Gastroesophageal sphincter (tissue), 4 donors: ENCODE measurements at places on chromosomes 3 and 15.

DNA sequence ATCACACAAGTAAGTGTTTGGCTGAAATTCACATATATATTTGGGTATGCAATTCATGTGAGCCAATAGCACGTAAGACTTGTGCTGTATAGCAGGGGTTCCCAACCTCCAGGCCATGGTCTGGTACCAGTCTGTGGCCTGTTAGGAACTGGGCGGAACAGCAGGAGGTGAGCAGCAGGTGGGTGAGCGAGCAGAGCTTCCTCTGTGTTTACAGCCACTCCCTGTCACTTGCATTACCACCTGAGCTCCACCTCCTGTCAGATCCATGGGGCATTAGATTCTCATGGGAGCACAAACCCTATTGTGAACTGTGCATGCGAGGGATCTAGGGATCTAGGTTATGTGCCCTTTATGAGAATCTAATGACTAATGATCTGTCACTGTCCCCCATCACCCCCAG lies 59.7 kb downstream of the MAP3K13 start:
- ATAC-seq: no peak

DNA sequence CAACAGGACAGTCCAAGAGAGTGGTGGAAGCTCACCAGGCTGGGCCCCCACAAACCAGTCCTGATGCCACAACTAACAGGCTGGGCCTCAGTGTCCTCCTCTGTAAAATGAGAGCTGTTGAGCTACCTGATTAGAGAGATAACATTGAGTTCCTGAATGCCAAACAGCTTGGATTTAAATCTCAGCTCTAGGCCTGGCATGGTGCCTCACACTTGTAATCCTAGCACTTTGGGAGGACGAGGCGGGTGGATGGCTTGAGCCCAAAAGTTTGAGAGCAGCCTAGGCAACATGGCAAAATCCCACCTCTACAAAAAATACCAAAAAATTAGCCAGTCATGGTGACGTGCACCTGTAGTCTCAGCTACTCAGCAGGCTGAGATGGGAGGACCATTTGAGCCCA lies 20.1 kb upstream of the TMCC1 start:
- no peak for ATAC-seq

DNA sequence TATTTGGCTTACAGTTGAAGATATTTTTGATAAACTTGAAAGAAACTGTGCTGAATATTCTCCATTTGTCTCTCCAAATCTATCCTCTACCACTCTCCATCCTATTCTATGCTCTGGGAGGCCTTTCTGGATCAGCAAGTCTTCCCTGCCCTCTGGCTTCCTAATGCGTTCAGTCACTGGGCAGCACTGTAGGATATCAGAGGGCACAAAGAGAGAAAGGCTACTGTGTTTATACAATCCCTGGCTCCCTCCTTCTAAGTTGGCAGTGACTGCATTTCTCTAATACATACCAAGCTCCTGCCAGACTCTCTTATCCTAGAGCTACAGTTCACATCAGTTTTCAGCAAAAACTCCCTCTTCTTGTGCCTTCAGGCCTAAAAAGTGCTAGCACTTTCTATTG lies 102.1 kb upstream of the FHIT start:
- no peak for ATAC-seq

- no peak for ATAC-seq
Observed at GRCh38 chr3:67335813-67336212, 318.6 kb downstream of the SUCLG2 start.

DNA sequence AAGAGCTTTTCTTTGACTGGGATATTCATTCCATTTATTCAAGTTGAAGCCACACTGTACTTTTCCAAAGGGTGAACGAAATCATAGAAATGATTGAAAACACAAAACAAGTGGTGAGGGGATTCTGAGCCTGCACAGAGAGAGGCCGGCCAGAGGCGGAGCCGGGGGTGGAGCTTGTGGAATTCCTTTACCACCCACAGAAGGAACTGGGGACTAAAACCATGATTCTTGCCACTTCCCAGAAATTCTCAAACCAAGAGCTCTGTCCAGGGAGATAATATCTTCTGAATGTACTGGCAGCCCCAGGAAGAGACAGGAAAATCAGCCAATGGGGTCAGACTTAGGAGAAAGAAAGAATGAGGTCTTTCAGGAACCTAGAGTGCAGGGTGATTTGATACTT lies 20.8 kb downstream of the FBN1 start:
- no peak for ATAC-seq

DNA sequence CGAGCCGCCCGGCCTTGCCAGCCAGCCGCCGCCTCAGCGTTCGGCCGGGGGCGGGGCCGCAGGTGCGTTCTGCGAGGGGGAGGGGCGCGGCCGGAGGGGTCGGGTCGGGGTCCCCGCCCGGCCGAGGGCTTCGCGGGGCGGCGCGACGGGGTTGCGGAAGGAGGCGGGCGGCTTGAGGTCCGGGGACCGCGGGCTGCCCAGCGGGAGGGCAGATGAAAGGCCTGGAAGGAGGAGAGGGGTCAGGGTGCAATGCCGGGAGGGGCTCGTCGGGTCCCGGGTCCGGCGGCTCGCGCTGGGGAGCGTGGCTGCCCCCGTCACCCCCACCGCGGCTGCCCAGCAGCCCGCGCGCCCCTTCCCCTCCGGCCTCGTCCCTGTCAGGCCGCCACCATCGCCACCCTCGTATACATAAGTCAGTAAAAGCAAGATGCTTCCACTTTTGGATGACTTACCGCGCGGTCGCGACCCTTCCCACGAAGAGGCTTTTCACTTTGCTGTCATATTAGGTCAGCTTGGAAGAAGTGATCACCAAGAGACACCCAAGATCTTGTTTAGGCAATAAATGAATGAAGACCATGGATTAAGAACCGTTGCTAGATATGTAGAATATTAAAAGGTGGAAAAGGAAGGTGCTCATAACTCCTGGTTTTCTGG lies 620 bp upstream of the ANP32A start:
- peak; percentile 6 for ATAC-seq

- ATAC-seq: no peak
Observed at GRCh38 chr3:100803711-100804110, 94.4 kb downstream of the TFG start.

DNA sequence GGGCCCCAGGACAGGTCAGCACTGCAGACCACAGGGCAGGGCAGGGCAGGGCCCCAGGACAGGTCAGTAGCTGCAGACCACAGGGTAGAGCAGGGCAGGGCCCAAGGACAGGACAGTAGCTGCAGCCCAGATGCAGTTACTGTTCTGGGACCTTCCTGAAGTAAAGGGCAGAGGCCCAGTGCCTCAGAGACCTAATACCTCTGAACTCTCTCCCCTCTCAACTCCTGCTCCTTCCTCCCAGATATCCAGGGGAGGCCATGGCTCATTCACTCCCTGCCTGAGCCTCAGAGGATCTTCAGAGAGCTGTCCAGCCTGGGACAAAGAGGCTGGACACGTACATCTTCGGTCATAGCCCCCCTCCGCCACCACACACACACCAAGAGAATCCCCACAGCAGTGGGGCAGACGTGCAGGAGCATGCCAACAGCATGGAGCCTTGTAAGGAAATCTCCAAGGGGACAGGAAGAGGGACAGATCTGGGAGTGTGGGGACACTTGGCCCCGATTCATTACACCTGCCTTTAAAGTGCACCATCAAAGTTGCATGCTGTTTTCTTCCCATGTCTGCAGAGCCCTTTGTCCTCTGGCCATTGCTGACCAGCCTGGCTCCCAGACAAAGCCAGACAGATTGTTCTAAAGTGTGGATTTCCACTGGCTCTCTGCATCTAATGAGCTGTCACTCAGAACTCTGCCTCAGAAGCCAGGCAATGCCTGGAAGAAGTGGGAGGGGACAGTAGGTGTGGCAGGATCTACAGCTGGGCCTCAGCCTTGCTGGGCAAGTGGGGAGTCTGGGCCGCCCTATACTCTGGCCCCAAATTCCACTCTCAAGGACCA lies 24.2 kb upstream of the BUB1B start:
- no peak for ATAC-seq

DNA sequence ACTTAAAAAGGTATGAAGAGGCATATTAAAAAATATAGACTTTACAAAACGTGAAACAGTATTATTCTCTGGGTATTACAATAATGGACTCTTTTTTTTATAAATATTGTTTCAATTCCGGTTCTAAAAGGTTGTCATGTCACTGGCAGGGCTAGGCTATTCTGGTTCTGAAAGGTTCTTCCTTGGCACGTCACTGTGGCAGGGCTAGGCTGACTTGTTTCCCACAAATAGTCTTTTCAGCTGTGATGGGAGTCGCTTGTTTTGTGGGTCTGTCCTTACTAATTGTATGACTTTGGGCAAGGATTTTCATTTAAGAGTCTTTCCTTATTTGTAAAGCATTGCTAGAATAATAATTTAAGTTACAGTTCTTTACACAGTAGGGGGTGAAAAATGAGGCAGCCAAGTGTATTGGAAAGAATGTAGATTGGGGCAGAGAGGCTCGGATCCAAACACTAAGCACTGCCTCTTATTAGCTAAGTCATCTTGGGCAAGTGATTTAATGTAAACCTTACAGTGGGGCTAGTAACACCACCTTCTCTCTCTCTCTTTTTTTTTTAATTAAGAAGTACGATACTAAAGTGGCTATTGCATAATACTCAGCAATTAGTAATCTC lies 12.4 kb upstream of the MELTF start:
- ATAC-seq: no peak

DNA sequence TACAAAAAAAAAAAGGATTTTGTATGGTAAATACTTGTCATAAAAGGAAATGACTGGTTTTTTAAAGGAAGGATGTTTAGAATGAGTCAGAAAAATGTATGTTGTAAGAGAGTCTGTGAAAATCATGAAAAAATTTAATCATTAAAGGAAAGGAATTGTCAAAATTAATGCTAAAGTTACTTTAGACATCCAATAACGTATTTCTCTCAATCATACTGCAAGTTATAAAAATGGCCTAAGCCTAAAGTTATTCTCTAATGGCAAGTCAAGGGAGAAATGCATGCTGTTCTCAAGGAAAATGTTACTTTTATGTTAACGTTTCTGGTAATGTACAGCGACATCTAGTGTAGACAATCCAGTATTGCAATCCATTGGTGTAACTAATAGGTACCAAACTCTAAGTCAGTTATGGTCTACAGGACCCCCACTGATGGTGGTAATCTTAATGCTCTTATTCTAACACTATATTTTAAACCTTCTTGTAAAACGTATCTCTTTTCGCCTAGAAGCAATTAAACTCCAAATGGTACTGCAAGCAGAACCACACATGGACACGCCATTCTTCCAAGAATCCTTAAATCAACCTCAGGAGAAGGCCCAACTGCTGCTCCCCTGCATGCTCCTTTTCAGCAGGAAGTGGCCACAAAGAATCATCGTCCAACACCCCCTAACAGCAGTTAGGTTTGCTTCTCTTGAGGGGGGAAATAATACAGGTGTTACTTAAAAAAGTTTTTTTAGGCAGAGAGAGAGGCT lies 35.2 kb downstream of the NCEH1 start:
- no peak for ATAC-seq

GRCh38 chr15:29285386-29285785 lies 15.8 kb upstream of the NSMCE3 start:
- no peak for ATAC-seq

DNA sequence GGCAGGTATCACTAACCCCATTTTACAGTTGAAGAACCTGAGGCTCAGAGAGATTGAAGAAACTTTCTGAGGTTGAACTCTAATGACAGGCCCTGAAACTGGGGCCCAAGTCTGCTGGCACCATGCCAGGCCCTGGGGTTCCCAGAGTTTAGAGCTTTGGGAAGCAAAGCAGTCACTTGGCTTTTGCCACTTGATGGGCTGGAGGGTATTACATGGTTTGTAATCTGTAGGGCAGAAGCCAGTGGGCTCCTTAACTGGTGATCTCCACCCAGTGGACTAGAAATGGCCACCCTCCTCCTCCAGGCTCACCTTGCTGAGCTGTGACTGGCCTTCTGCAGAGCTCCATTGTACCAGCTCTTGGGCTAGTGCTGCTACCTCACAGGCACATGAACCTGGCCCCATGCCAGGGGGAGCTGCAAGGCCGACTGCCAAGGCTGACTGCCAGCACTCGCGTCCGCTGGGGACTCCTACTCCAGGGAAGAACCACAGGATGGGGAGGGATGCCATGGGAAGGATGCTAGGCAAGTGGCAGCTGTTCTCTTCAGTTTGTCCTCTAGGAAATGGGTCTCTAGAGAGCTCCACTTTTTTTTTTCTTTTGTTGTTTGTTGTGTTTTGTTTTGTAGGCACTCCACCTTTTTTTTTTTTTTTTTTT lies 104.8 kb downstream of the ETFA start:
- no peak for ATAC-seq

GRCh38 chr3:64460141-64460730 lies 227.6 kb downstream of the ADAMTS9 start:
- no peak for ATAC-seq

- ATAC-seq: no peak
Observed at GRCh38 chr3:122272879-122273278, 52.2 kb upstream of the CSTA start.

DNA sequence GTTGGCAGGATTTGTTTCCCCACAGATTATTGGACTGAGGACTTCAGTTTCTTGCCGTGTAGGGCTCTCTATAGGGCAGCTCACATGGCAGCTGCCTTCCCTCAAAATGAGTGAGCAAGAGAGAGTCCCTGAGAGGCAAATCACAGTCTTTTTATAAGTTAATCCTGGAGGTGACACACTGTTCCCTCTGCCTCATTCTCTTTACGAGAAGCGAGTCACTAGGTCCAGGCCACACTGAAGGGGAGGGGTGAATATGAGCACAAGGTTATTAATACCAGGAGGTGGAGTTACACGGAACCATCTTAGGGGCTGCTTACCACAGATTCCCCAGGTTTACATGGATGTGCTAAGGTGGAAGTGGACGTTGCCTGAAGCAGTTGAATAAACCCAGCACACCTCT lies 77.0 kb downstream of the LPP start:
- peak; percentile 74 for ATAC-seq

DNA sequence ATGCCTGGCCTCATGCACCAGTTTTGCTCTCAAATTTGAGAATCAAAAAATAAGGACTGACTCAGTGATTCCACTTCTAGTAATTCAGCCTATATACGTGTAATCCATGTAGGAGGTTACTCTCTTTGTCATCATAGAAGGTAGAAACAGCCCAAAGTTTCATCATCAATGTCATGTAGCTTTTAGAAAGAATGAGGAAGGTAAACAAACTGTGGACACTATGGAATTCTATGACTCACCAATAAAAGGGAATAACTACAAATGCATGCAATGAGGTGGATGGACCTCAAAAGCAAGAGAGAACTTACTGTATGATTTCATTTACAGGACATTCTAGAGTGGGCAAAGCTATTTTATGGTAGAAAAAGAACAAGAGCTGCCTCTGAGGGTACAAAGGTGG lies 93.2 kb upstream of the LRIG1 start:
- no peak for ATAC-seq

- no peak for ATAC-seq
Observed at GRCh38 chr3:38597502-38598060, 51.9 kb downstream of the SCN5A start.

GRCh38 chr15:25783607-25784540 lies 79.3 kb downstream of the ATP10A start:
- ATAC-seq: no peak

DNA sequence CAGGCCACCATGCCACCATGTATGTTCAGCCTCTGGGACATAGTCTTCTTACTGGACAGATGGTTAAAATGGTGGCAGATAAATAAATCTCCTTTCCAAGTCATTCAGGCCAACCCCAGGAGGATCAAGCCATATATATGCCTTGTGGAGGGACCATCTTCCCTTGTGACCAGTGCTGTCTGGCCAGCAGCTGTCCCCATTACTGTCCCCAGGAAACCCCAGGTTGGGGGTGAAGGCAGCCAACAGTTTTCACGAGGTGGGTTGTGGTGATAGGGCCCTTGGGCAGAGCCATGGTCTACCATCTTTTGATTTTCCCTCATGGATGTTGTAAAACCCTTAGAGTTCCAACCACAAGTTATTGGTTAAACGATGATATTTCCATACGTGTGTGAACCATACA lies 48.7 kb upstream of the PCSK6 start:
- no peak for ATAC-seq

GRCh38 chr3:96863129-96863740 lies 48.8 kb downstream of the EPHA6 start:
- ATAC-seq: no peak

- no peak for ATAC-seq
Observed at GRCh38 chr3:157353652-157354051, 83.0 kb upstream of the PTX3 start.
